ENCODE measurements at places on chromosomes 1 and 21.

DNA sequence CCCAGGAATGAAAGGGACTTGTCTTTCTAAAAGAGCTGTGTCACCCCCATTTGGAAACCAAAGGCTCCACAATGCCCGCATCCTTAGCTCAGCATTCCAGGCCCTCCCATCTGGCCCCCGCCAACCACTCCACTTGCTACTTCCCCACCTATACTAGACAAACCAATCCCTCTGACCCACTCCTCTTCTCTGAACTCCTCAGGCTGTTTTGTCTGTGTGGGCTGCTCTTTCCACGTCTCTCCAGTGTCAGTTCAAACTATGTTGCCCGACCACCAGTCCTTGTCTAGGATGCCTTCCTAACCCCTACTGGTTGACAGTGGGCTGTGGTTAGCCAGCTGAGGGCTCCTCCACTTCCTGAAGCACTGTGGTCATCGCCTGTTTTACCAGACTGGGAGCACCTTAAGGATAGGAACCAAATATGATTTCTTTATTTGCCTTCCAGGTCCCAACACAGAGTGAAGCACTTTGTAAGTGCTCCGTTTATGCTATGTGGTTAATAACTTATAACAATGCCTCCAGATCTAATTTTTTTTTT is 8.1 kb upstream of the COA7 start:
- no peak for DNase-seq

DNA sequence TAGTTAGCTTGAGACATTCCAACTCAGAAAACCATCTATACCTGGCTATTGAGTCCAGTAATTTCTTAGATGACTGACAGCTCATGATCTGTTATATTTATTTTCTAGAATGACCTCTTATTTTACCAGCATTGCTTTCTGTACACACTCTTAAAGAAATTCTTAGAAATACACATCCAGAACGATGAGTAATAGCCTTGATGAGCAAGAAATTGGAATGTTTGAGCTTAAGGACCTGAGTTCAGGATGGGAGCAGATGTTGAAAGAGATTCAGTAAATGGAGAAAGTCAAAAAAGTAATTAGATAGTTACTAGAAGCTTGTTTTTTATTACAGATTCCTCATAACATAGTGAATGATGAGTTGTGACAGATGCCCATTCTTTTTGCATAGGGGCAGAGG is 11.7 kb downstream of the PYHIN1 start:
- no peak for DNase-seq

GRCh38 chr1:26684763-26685508 is 10.9 kb upstream of the ARID1A start:
- no peak for DNase-seq

- DNase-seq: no peak
Measured at GRCh38 chr1:75520862-75521475, 89.9 kb downstream of the SLC44A5 start.

DNA sequence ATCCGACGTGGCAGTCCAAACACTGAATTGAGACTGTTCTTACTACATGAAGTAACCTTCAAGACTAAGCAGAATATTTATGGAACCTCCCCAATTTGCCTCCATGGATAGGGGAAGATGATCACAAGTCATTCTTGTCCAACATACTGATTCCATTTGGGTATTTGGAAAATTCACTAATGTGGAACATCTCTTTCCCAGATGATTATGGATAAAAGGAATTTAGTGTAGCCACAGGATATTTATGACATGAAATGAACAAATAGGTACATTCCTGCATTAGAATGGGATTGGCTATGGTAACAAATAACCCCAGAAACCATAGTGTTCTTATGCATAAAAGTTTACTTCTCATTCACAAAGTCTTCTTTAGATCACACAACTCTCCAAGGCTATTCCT is 40.2 kb upstream of the SGIP1 start:
- DNase-seq: no peak

GRCh38 chr1:111561328-111561727 is 57.9 kb upstream of the ADORA3 start:
- DNase-seq: no peak

GRCh38 chr1:57026624-57027354 is 61.0 kb upstream of the C8B start:
- no peak for DNase-seq

DNA sequence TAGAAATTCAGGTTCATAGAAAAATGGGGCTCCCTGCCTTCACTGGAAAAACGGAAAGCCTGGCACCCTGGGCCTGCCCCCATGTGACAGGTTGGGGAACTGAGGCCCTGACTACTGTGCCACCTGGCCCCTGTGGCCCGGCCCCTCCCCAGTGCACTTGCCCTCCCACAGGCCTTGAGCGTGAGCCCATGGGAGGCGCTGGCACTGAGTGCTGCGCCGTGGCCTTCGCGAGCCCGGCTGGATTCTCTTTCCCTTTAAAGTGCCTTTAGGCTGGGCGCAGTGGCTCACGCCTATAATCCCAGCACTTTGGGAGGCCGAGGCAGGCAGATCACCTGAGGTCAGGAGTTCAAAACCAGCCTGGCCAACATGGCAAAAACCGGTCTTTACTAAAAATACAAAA is 45.7 kb downstream of the SLC37A1 start:
- DNase-seq: no peak

All from bone marrow (tissue), 2 donors.